ENCODE measurements at places on chromosomes 4 and X.

GRCh38 chr4:155007660-155008176 lies 200.7 kb upstream of the NPY2R start:
- DNase-seq, result no peak
- H3K4me1 ChIP-seq, result no peaks in the 10 kb centered on the region
- H3K36me3 ChIP-seq, result no peaks in the 10 kb centered on the region
- no peak overlapping the region for H3K4me3 ChIP-seq
- H3K27ac ChIP-seq, result no peak overlapping the region
- H3K27me3 ChIP-seq, result peaks cover 8% of the 10 kb centered on the region

- no peaks in the 10 kb centered on the region for H3K36me3 ChIP-seq
- H3K4me1 ChIP-seq, result no peaks in the 10 kb centered on the region
- no peak overlapping the region for H3K4me3 ChIP-seq
- DNase-seq, result no peak
- no peak overlapping the region for H3K27ac ChIP-seq
These were observed 482.3 kb downstream of the TRAM1L1 start for GRCh38 chr4:116603096-116603495.

- DNase-seq, result no peak
- peaks cover 6% of the 10 kb centered on the region for H3K27me3 ChIP-seq
- H3K4me1 ChIP-seq, result no peaks in the 10 kb centered on the region
- H3K27ac ChIP-seq, result no peak overlapping the region
These were observed 95.7 kb upstream of the IL15 start for GRCh38 chr4:141540643-141541042.

DNA sequence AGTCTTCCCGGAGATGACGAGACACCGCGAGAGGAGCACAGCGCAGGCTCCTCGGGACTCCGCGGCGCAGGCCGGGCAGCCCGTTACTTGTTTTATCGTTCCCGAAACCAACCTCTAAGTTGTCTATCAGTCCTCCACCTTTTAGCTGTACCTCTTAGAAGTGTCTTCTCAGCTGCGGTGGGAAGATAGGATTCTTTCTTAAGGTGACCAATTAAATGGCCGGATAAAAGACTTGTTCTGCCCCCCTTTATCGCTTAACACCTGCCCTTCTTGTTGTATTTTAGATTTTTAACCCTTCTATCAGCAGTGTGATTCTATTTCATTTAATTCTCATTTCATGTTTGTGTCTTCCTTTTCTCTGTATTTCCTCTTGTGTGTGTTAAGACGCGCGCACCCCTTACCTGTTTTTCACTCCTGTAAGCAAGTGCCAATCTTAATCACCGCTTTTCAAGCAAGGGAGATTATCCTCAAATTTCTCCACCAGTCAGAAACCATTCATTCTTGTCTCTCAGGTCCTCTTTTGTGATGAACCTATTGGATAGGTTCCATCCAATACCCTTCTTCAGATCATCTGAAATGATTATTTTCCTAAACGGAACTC lies at the start of gene SLC9B2:
Gene SLC9B2, minus strand, starts transcription at position 15 of the 601 bp plus-strand sequence. CDS start 9,211 bp downstream, outside the sequence.
- peak within 1 kb of the TSS; percentile 95 for H3K4me3 ChIP-seq
- peaks cover 27% of the 10 kb centered on the region for H3K4me1 ChIP-seq
- peak within 1 kb of the TSS; percentile 98 for H3K27ac ChIP-seq

DNA sequence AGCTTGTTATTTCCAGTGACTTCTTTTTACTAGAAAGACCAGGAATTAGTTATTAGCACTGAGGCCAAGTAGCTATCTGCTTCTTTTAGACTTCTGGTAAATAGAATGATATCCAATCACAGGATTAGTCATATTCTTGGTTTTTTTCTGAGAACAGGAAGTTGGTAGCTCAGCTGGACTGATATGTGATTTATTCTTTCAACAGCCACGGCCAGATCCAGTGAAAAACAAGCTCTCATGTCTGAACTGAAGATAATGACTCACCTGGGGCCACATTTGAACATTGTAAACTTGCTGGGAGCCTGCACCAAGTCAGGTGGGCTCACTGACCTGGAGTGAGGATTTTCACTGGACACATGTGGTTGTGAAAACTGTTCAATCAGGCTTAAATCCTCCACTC lies 48.6 kb downstream of the PDGFRA start:
- no peak overlapping the region for H3K4me3 ChIP-seq
- no peak for DNase-seq
- H3K4me1 ChIP-seq, result no peaks in the 10 kb centered on the region
- H3K27me3 ChIP-seq, result peaks cover 56% of the 10 kb centered on the region
- no peak overlapping the region for H3K27ac ChIP-seq

DNA sequence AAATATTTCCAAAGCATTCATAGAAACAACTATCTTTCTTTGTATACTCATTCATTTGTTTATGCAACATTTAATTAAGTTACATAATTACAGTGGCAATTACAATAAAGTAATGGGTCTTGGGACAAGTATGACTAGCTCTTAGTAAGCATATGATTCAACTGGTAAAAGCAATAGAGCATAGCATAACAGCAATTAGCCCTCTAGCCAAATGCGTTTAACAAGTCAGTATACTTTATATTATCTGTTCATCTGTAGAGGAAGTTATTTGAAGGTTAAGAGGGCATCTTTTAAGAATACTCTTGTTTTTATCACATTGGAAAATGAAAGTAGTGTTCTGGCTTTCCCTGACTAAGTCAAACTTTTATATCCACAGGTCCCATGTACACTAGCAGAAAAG lies 198.1 kb upstream of the UGT8 start:
- H3K27ac ChIP-seq, result no peak overlapping the region
- DNase-seq, result no peak
